T-helper 2 cell (primary cell): ENCODE measurements at places on chromosomes 16 and 17.

GRCh38 chr16:49181791-49182518, 99.7 kb downstream of the CBLN1 start:
- no peak for DNase-seq

- no peak for DNase-seq
Measured at GRCh38 chr17:3167574-3167973, 29.7 kb upstream of the OR1A2 start.

GRCh38 chr16:48628359-48628985, 18.5 kb upstream of the N4BP1 start:
- DNase-seq, result no peak

- DNase-seq, result no peak
Measured at GRCh38 chr17:57645950-57646665, 99.0 kb downstream of the CCDC182 start.

DNA sequence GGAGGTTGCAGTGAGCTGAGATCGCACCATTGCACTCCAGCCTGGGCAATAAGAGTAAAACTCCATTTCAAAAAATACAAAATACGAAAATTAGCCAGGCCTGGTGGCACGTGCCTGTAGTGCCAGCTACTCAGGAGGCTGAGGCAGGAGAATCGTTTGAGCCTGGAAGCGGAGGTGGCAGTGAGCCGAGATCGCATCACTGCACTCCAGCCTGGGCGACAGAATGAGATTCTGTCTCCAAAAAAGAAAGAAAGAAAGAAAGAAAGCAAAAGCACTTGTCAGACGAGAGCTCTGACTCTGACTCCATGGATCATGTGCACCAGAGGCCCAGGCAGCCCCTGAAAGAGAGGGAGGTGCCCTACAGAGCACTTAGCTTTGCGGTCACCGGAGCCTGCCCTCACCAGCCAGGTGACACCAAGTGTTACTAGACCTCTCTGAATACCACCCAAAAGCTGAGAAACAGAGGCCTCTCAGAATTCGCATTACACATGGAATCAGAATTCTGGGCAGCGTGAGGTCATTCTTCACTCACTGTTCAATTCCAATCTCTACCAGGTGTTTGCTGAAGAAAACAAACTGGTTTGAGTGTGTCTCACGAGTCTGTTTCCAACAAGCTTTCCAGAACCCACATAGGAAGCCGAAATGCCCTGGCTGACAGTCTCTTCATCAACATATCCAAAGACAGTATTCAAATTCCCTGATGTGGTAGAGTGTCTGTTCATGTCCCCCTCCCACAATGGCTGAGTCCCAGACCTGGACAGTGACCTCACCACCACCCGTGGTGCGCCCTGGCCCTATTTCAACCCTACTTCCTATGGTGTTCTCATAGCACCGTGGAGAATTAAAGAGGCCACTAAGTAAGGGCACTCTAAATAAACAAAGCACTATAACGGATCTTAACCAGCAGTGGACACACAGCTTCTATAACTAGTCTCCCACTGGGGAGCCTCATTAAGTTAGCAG, 1.5 kb downstream of the FLCN start:
- DNase-seq, result no peak

DNA sequence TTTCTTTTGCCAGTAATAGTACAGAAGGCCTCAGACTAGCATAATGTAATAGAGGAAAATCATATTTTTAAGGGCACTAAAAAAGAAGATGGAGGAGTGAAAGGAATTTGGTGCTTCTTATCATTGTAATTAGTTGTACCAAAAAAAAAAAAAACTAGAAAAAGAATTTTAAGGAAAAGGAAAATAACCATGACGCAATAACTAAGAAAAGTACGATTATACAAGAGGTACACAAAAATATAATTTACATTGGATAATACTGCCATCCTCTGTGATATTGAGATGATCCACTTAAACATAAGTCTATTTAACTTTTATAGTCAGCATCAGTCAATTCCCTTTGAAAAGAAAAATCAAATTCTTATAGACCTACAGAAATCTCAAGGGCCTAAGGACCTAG, 146.7 kb upstream of the IRX5 start:
- DNase-seq, result no peak

- peak; percentile 63 for DNase-seq
Measured at GRCh38 chr17:44221084-44221861, 1.8 kb upstream of the UBTF start.

DNA sequence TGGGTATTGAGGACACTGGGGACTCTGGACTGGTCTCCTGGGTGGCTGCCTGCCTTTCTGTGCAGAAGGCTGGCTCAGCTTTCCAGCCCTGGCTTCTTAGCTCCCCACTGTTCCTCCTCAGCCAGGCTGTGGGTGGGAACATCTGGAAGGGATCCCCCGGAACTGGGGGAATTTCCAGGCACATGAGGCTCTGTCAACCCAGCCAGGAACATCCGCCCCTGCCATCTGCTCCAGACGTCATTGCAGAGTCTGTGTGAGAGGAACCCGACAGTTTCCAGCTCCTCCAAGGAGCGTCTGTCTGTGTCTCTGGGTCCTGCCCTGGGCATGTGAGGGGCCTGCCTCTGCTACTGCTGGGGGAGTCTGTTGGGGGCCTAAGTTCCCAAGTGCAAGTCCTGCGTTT, 36.2 kb upstream of the CRHR1 start:
- DNase-seq, result no peak

DNA sequence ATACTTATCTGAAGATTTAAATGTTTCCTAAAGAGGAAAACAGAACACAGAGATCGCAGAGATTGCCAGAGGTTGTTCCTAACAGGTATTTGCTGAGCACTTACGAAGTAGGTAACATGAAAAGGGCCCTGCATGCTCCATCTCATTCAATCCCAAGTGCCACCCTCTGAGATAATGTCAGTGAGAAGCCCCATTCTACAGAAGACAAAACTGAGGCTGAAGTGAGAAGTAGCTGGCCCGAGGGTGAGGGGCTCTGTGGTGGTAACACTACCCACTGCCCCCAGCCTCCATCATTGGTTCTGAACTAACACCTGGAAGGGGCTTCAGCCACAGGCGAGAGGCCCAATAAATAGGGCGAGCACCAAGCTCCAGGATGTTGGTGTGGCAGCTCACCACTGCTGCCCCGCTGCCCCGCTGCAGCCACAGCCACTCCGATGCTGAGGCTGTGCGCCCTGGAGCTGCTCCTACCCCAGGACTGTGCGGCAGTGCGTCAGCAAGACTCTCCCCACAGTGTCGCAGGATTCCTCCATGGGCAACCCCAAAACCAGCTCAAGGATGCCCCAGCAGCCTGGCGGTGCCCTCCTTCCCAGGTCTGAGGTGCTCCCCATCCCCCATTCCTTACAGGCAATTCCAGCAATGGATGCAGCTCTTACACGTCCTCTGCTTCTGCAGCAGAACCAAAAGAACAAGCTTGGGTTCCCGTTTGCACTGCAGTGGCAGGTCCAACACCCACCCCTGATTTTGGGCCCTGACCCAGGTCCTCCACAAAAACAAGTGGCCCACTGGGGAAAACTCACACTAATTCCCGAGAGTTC, 10.3 kb downstream of the FLCN start:
- DNase-seq, result no peak

DNA sequence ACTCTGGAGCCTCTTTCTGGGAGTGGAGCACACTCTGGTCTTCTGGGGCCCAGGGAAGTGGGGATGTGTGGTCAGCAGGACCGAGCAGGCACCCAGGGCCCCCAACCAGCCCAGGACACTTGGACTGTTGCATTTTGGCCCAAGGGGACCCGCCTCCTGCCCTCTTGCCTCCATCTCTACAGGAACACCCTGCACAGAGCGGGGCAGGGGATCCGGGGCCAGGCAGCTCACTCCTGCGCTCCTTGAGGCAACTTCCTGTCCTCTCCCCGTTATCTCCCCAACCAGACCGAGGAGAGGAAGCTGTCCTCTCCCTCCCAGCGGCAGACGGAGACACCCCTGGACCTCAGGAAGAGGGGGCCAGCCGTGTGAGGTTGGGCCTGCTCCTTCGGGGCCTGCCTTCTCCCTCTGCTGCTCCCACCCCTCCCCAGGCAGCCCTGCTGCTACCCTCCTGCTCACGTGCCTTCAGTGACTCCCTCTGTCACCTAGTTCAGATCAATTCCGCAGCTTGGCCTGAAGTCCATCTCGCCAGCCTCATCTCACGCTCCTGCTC, 10.0 kb upstream of the ATP2A3 start:
- no peak for DNase-seq

DNA sequence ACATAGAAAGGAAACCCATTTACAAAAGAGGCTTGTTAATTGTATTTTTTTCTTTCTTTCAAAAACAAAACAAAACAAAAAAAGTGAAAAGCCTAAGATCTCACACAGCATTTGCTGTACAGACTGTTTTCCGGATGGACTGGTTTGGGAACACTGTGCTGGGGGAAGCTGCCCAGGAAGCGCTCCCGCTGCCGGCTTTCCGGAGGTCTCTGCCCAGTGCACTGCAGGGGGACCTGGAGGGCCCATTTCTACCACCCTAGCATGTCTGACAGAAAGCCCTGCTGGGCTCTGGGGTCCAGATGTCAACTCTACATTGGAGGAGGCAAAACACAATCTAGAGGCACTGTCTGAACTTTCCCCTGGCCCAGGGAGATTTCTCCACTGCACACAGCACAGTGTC, 26.3 kb upstream of the CLEC18B start:
- no peak for DNase-seq

DNA sequence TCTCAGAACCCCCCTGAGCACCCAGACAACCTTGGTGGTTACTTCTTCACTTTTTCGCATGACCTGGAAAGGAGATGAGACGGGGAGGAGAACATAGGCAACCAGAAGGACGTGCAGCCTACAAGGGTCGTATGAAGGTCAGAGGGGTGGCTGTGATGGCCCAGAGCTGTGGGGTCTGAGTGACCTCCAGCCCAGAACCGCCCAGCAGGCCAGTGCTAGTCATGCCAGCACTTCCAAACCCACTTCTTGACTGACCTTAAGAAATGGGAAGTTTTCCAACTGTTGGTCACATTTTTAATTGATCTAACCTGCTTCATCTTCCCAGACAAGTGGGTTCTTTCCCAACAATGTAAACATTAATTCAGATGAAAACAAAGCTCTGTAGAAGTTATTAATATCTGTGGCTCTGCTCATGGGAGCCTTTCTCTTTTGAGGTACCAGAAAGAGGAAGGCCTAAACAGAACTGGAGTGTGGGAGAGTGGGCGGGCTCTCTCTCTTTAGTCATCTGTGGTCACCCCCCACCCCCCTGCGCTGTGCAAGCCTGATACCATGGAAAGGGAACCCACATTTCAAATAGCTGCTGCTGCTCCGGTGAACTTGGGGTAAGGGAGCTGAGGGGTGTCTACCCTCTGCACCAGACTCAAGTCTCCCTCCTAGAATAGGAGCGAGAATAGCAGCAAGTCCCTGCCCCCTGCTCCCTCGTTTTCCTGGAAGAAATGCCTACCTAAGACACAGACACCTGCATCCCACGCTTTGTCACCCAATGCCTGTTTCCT, 101.6 kb downstream of the RAB11FIP4 start:
- peak; percentile 87 for DNase-seq

DNA sequence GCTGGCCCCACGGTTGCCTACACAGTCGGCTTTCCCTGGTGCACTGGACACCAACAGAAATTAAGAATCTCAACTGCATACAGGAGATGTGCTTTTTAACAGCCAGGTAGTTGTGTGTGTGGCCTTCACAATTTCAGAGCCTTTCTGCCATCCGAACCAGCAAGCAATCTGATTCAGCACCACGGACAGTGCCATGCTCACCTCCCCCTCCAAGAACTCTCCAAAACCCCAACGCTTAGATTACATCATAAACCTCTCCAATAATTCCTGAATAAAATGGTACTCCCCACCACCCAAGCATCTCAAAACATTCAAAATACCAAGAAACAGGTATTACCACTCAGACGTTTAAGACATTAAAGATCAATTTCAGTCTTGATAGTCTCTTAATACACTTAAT, 31.8 kb downstream of the USP7 start:
- no peak for DNase-seq

DNA sequence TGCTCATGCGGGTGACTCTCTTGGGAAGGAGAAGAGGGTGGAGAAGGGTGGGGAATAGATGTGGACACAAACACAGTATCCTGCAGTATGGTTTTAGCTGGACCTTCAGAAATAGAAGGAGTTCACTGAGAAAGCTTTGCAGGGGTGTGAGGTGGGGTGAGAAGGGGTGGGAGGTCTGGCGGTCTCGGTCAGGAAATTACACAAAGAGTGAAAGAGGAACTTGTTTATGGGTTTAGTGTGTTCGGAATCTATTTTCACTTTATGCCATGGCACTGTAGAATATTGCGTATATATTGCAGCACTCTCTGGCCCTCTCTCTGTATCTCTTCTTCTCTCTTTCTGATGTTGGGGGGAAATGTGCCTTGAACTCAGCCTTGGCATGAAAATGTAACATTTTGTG, 148.2 kb upstream of the GOT2 start:
- DNase-seq, result no peak

DNA sequence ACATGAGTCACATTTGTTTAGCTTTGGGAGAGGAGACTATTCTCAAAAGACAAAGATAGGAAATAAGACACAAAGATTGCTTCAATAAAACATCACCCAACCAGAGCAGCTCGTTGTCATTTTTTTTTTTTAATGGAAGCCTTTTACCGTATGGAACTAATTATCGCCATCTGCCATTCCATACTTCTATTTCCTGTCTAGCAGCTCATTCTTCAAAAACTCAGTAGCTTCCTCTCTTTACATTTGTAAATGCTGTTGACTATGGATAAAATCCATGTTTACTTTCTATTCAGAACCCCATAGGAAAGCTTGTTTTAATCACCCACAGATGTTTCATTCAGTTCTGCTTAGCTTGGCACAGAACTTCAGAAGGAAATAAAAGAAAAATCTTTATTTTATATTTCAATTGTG, 110.0 kb upstream of the PSMD7 start:
- no peak for DNase-seq

GRCh38 chr17:8855477-8856204, 11.8 kb downstream of the PIK3R6 start:
- DNase-seq, result no peak

DNA sequence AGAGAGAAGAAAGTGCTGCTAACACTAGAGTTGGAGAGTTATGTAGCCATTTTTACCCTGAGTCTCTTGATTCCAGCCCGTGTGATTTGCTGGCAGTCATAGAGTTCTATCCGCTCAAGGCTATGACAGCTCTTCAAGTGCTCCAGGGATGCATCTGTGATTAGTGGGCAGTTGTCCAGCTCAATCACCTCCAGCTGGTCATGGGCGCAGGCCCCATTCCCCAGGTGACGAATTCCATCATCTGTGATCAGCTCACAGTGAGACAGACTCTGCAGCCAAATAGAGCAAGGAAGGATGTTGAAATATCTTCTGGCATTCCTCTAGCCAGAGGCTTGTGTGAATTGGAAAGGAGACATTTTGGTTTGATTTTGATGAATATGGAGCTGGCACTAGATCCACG, 38.4 kb upstream of the STAC2 start:
- DNase-seq, result no peak

GRCh38 chr16:57775661-57776469, 26.4 kb downstream of the KIFC3 start:
- no peak for DNase-seq
